Activated CD4-positive, alpha-beta memory T cell treated with anti-CD3 and anti-CD28 coated beads for 36 hours (primary cell): ENCODE measurements at places on chromosomes 6 and 20.

- H3K4me3 ChIP-seq, result no peak overlapping the region
- H3K36me3 ChIP-seq, result peaks cover 27% of the 10 kb centered on the region
- no peaks in the 10 kb centered on the region for H3K27me3 ChIP-seq
- no peaks in the 10 kb centered on the region for H3K4me1 ChIP-seq
- DNase-seq, result no peak
Observed at GRCh38 chr6:126063512-126064146, 77.3 kb downstream of the TRMT11 start.

- peak overlapping the region; percentile 13 for H3K4me3 ChIP-seq
- H3K36me3 ChIP-seq, result no peaks in the 10 kb centered on the region
- H3K27me3 ChIP-seq, result peaks cover 3% of the 10 kb centered on the region
- no peak overlapping the region for H3K27ac ChIP-seq
- H3K4me1 ChIP-seq, result peaks cover 24% of the 10 kb centered on the region
Observed at GRCh38 chr20:64082126-64082731, 2.0 kb downstream of the LKAAEAR1 start.

DNA sequence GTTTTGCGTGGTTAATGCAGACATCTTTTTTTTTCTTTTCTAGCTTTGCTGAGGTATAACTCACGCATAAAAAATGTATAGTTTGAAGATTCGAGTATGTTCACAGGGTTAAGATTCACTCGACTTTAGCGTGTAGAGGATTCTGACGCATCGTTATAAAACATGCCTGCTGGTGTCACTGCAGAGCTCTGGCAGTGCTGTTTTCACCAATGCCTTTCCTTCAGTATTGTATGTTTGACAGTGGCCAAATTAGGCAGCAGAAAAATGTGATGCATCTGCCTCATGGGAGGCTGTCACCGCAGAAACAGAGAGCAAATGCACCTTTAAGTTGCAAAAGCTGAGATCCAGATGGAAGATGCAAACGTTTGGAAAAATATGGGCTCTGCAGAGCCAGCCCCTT is 18.0 kb upstream of the SIRPB2 start:
- peaks cover 9% of the 10 kb centered on the region for H3K27me3 ChIP-seq
- DNase-seq, result peak; percentile 39
- H3K4me3 ChIP-seq, result no peak overlapping the region
- H3K4me1 ChIP-seq, result no peaks in the 10 kb centered on the region

GRCh38 chr6:168183613-168183970 is 104.6 kb upstream of the FRMD1 start:
- H3K27ac ChIP-seq, result no peak overlapping the region
- H3K4me3 ChIP-seq, result no peak overlapping the region
- H3K4me1 ChIP-seq, result no peaks in the 10 kb centered on the region
- DNase-seq, result no peak

DNA sequence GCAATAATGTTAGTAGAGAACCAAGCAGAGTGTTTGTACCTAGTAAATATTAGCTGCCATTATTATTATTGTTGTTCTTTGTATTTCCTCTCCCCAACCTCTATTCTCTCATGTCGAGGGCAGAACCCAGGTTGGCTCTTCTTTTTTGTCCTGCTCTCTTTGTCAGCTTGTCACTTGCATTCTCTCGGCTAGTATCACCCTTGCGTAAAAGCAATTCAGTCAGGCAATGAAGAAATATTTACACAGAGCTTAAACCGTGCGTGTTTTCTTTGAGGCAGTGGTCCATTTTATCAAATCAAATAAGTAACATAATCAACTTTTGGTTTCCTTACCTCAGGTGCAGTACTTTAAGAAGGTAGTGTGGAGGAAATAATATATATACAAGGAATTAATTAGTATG is 83.9 kb downstream of the TULP4 start:
- no peak overlapping the region for H3K4me3 ChIP-seq
- peaks cover 6% of the 10 kb centered on the region for H3K36me3 ChIP-seq
- no peak for DNase-seq
- H3K27ac ChIP-seq, result no peak overlapping the region
- H3K27me3 ChIP-seq, result no peaks in the 10 kb centered on the region

GRCh38 chr6:149860834-149861602 is 3.1 kb downstream of the LRP11 start:
- H3K36me3 ChIP-seq, result no peaks in the 10 kb centered on the region
- H3K4me3 ChIP-seq, result no peak overlapping the region
- no peak for DNase-seq

- H3K4me3 ChIP-seq, result peak overlapping the region; percentile 48
- peaks cover 4% of the 10 kb centered on the region for H3K36me3 ChIP-seq
- H3K27me3 ChIP-seq, result no peaks in the 10 kb centered on the region
Observed at GRCh38 chr6:37182736-37183590, 13.0 kb downstream of the PIM1 start.

GRCh38 chr6:38264605-38265004 is 375.1 kb downstream of the BTBD9 start:
- H3K4me1 ChIP-seq, result peaks cover 16% of the 10 kb centered on the region
- DNase-seq, result no peak
- no peak overlapping the region for H3K27ac ChIP-seq
- H3K4me3 ChIP-seq, result no peak overlapping the region
- peaks cover 1% of the 10 kb centered on the region for H3K36me3 ChIP-seq
- no peaks in the 10 kb centered on the region for H3K27me3 ChIP-seq

DNA sequence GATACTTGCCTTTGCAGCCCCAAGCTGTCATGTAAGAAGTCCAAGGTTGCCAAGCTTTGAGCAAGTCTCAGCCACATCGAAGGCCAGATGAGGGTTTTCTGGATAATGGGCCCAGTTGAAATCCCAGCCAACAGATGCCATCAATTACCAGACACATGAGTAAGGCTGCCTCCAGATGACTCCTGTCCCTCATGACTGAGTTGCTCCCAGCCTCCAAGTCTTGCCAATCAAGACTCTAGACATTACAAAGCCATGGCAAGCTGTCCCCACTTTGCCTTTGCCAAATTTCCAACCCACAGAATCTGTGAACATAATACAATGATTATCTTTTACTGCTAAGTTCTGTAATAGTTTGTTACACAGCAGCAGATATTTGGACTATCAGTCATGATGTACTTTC is 76.8 kb upstream of the ARMC2 start:
- no peak overlapping the region for H3K4me3 ChIP-seq
- H3K27ac ChIP-seq, result no peak overlapping the region
- peaks cover 2% of the 10 kb centered on the region for H3K27me3 ChIP-seq
- no peak for DNase-seq
- no peaks in the 10 kb centered on the region for H3K4me1 ChIP-seq

- no peaks in the 10 kb centered on the region for H3K36me3 ChIP-seq
- no peaks in the 10 kb centered on the region for H3K4me1 ChIP-seq
- H3K4me3 ChIP-seq, result no peak overlapping the region
- no peak for DNase-seq
- peaks cover 2% of the 10 kb centered on the region for H3K27me3 ChIP-seq
Observed at GRCh38 chr6:116512111-116512559, 696 bp downstream of the CALHM5 start.

DNA sequence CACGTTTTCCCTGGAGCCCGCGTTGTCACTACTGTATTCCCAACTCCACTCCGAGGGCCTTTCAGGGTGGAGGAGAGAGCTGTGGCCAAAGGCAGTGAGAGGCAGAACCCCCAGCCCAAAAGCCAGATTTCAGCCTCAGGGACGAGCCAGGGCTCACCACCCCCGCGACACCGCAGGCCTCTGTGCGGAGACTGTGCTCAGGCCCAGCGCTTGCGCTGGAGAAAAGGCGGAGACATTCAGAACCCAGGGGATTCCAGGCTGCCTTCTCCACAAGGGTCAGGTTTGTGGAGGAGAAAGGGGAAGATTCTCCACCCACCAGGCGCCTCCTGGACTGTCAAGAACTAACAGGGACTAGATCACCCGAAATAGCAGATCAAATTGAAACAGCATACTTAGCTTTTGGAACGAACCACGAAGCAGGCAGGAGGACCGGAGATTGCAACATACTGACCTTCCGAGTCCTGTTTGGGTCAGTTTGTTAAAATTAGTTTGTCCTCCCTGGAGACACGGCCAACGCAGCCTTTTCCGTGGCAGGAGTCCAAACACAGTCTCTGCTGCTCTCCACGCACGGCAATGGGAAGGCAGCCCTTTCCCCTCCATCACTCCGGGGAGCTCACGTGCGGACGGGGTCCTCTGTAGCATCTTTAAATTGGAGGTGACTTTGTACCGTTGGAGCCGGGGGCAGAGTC is 14.4 kb downstream of the DLL1 start:
- H3K27ac ChIP-seq, result no peak overlapping the region
- peaks cover 16% of the 10 kb centered on the region for H3K27me3 ChIP-seq
- no peak overlapping the region for H3K4me3 ChIP-seq
- peaks cover 3% of the 10 kb centered on the region for H3K36me3 ChIP-seq
- peaks cover 30% of the 10 kb centered on the region for H3K4me1 ChIP-seq

- H3K36me3 ChIP-seq, result peaks cover 2% of the 10 kb centered on the region
- H3K27me3 ChIP-seq, result no peaks in the 10 kb centered on the region
- H3K4me3 ChIP-seq, result peak overlapping the region; percentile 76
- DNase-seq, result peak; percentile 90
- H3K4me1 ChIP-seq, result peaks cover 83% of the 10 kb centered on the region
Observed at GRCh38 chr6:167113935-167114910, 8.7 kb upstream of the CCR6 start.

GRCh38 chr6:139124887-139125672 is 9.8 kb upstream of the HECA start:
- H3K27me3 ChIP-seq, result no peaks in the 10 kb centered on the region
- peak overlapping the region; percentile 93 for H3K27ac ChIP-seq
- peaks cover 8% of the 10 kb centered on the region for H3K36me3 ChIP-seq

- no peaks in the 10 kb centered on the region for H3K4me1 ChIP-seq
- H3K36me3 ChIP-seq, result no peaks in the 10 kb centered on the region
- no peaks in the 10 kb centered on the region for H3K27me3 ChIP-seq
- no peak overlapping the region for H3K4me3 ChIP-seq
Observed at GRCh38 chr6:73951183-73951582, 255.2 kb downstream of the CD109 start.

DNA sequence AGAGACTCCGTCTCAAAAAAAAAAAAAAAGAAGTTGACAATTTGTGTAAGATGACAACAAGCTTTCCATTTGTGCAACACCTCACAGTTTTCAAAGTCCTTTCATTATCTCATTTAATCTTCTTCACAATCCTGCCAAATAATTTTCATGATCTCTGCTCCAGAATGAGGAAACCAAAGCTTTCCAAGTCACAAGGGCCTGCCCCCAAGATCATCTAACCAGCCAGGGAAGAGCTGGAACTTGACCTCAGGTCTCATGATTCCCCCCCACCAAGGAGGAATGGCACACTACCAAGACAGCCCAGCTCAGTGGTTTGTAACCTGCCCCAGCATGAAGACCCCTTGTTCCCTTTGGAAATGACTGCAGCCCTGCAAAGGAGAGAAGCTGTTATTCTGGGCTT is 74.0 kb upstream of the PIM1 start:
- H3K27ac ChIP-seq, result no peak overlapping the region
- H3K4me3 ChIP-seq, result no peak overlapping the region
- peaks cover 18% of the 10 kb centered on the region for H3K4me1 ChIP-seq
- H3K27me3 ChIP-seq, result no peaks in the 10 kb centered on the region
- no peak for DNase-seq

- H3K4me1 ChIP-seq, result no peaks in the 10 kb centered on the region
- no peak overlapping the region for H3K27ac ChIP-seq
- H3K4me3 ChIP-seq, result no peak overlapping the region
- no peaks in the 10 kb centered on the region for H3K36me3 ChIP-seq
- DNase-seq, result no peak
- no peaks in the 10 kb centered on the region for H3K27me3 ChIP-seq
Observed at GRCh38 chr6:7993952-7994351, 70.2 kb downstream of the BLOC1S5 start.

- DNase-seq, result no peak
- no peaks in the 10 kb centered on the region for H3K27me3 ChIP-seq
- no peaks in the 10 kb centered on the region for H3K36me3 ChIP-seq
- H3K27ac ChIP-seq, result no peak overlapping the region
- H3K4me1 ChIP-seq, result no peaks in the 10 kb centered on the region
Observed at GRCh38 chr6:96227135-96227534, 211.4 kb downstream of the FUT9 start.

- peaks cover 31% of the 10 kb centered on the region for H3K4me1 ChIP-seq
- no peaks in the 10 kb centered on the region for H3K27me3 ChIP-seq
- no peak overlapping the region for H3K4me3 ChIP-seq
- no peak for DNase-seq
Observed at GRCh38 chr6:157025437-157025836, 248.3 kb downstream of the ARID1B start.

DNA sequence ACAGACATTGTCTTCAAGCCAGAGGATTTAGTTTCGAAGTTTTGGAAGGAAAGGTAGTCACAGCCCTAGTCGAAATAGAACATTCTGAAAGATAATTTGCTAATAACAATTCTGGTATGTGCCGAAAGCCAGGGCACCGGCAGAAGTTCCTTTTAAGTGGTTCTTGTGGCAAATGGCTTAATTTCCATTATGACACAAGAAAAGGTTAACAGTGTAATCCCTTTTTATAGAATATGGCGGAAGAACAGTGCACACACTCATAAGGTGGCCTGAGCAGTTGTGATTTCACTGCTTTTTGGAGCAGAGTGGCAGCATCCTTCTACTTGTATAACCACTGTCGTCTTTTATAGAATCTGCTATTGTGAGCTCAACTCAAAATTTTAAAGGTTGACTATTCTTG is 152.4 kb downstream of the SASH1 start:
- H3K4me3 ChIP-seq, result no peak overlapping the region
- peaks cover 5% of the 10 kb centered on the region for H3K27me3 ChIP-seq
- DNase-seq, result no peak
- H3K27ac ChIP-seq, result no peak overlapping the region
- H3K4me1 ChIP-seq, result no peaks in the 10 kb centered on the region
- no peaks in the 10 kb centered on the region for H3K36me3 ChIP-seq

- no peak overlapping the region for H3K4me3 ChIP-seq
- H3K36me3 ChIP-seq, result no peaks in the 10 kb centered on the region
- H3K27me3 ChIP-seq, result no peaks in the 10 kb centered on the region
- DNase-seq, result no peak
- no peak overlapping the region for H3K27ac ChIP-seq
Observed at GRCh38 chr20:8221887-8222419, 89.9 kb downstream of the PLCB1 start.

GRCh38 chr6:142543606-142544005 is 241.8 kb downstream of the ADGRG6 start:
- peaks cover 17% of the 10 kb centered on the region for H3K4me1 ChIP-seq
- no peak overlapping the region for H3K27ac ChIP-seq
- DNase-seq, result no peak
- H3K36me3 ChIP-seq, result no peaks in the 10 kb centered on the region

DNA sequence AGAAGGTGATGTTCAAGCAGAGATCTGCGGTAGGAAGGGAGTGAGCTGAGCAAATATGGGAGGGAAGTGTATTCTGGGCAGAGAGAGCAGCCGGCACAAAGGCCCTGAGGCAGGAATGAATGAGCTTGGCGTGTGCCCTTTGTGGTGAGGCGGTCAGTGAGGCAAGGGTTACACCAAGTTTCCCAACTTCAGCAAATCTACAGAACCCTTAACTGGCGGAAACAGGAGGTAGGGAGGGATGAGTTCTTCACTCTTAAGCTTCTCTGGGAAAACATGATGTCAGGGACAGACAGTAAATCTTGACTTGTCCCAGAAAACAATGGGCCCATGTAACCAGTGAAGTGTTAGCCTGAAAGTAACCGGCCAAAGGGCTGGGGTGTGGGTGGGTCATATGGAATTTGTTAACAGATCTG is 97.1 kb upstream of the PTPN1 start:
- no peak overlapping the region for H3K4me3 ChIP-seq
- H3K27ac ChIP-seq, result no peak overlapping the region
- no peak for DNase-seq
- peaks cover 6% of the 10 kb centered on the region for H3K27me3 ChIP-seq
- H3K36me3 ChIP-seq, result no peaks in the 10 kb centered on the region
